ENCODE measurements at places on chromosomes 5 and 9. TPM values are rescaled to one million over a fixed set of nuclear protein-coding genes. Genes with fewer than 3 reads are reported as not detected.

NRG2 gene
- total RNA-seq, result not detected

SEPTIN8 gene
- 22.8 TPM for total RNA-seq

MED27 gene
- 24.0 TPM for total RNA-seq

IRX2 gene
- 0.72 TPM for total RNA-seq

C9 gene
- not detected for total RNA-seq

CDH9 gene
- total RNA-seq, result not detected

MTX3 gene
- 13.1 TPM for total RNA-seq

GRCh38 chr5:1550287-1551076, 26.7 kb upstream of the LPCAT1 start:
- DNase-seq, result no peak

GRCh38 chr9:82526577-82526976, 536.4 kb downstream of the RASEF start:
- DNase-seq, result no peak

Data from endothelial cell (in vitro differentiated cells).